ENCODE measurements at places on chromosomes 16 and 17. TPM values are rescaled to one million over a fixed set of nuclear protein-coding genes. Genes with fewer than 3 reads are reported as not detected.

DNA sequence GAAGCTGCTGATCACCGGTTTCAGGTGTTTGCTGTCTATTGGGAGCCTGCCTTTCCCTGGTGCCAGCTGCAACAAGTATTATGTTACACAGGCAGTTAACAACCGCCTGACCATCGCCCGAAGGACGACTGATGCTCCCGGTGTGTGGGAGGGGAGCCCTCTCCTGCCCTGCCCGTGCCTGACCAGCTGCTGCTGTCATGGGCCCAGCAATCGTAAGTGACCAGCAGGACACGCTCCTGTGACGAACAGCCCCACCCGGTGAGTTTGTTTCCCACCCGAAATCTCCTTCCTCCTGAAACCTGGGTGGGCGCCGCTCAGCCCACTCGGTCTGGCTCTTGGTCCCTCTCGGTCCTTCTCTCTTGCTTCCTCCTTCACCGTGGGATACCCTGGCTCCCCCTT is 17.9 kb upstream of the UBE2I start:
- DNase-seq = peak; percentile 69

DNA sequence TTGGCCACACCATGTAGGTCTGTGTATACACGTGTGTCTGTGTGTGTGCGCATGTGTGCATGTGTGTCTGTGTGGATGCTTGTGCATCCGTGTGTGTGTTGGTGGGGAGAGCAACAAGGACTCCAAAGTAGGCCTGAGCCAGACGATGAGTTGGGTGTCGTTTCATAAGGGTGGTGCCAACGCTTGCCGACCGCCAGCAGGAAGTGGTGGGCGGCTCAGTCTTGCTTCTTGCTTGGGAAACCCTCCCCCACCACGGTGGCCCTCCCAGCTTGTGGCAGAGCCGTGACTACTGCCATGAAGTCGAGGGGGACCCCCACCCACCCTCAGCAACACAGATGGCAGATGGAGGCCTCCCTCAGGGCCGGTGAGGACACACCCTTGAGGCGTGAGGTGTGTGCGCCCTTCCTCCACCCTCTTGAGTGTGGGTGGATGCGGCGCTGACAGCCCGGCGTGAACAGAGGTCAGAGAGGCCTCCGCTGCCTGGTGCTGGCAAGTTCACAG is 17.5 kb downstream of the SBK1 start:
- no peak for DNase-seq

DNA sequence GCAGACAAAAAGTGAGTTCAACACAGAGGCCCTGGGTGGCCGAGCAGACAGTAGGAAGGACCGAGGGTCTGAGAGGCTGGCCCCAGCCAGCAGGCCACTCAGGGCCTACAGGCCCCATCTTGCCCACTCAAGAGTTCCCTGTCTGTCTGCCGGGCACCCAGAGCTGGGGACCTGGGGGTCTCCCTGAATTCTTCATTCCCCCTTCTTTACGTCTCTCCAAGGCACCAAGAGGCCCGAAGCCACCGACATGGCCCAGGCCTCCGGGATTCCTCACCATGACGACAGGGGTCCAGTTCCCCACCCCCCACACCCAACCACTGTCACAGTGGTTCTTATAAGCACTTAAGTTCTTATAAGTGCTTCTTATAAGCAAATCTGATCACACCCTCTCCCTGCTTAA is 49.2 kb downstream of the NOS2 start:
- DNase-seq = no peak

- DNase-seq = no peak
These were observed 155.8 kb downstream of the CYB561 start for GRCh38 chr17:63290351-63290750.

- peak; percentile 79 for DNase-seq
These were observed 629 bp upstream of the RNF135 start for GRCh38 chr17:30969989-30970830.

DNA sequence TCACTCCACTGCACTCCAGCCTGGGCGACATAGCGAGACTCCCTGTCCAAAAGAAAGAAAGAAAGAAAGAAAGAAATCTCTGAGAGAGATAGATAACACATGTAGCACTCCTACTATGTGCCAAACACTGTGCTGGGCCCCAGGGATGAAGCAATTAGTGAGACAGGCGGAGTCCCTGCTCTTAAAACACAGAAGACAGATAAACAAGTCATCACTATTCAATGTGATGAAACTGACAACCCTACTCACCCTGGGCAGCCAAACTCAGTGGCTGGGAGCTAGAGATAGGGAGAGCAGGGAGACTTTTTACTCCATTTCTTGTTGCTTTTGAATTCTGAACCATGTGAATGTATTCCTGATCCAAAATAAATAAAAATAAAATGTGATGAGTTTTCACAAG is 35.2 kb upstream of the GOSR2 start:
- DNase-seq = no peak

DNA sequence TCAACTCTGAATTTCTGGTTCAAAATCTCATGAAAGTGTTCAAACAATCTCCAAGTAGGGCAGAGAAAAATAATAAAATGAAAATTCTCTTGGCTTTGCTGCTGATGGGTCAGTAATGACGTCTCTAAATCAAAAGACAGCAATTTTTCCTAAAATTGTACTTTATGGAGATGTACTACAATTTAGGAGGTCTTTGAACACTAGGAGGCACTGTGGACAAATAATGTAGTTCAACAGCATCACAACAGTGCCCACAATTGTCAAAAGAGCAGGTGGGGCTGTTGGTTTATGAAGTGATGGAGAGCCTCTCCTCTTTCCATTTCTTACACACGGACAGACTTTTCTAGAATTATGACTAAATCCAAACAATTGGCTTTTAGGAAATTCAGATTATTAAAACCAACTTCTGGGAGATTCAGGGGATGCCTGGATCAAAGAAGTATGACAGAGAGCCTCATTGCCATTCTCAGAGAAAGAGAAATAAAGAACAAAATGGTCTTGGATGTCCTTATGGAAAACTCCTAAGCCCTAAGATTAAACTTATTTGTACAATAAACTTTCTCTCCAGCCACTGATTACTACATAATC is 23.8 kb downstream of the EZH1 start:
- DNase-seq = peak; percentile 74

The CIBAR2 gene
- polyA plus RNA-seq = 0.27 TPM

The RTN4RL1 gene
- polyA plus RNA-seq = 1.00 TPM

Measured in left kidney (tissue), 8 donors.